Urinary bladder (tissue), 4 donors: ENCODE measurements at places on chromosomes 4 and X. TPM values are rescaled to one million over a fixed set of nuclear protein-coding genes. Genes with fewer than 3 reads are reported as not detected.

TCEAL6 gene
- polyA plus RNA-seq = 0.44 TPM

DNA sequence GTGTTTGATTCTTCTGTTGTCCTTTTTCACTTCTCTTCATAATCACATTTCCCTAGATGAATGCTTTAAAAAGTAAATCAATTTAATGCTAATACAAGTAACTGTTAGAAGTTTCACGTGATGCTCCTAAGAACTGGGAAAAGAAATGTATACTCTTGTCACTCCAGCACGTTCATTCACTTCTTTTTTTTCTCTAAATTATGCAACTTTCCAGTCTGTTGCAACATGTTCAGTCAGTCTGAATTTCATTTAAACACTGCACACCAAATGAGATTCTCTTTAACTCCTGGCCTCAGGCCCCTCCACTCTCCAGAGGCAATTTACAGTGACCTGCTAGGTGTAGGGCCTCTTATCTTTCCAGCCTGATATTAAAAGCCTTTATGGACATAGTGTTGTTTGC lies 321.9 kb downstream of the HS3ST1 start:
- DNase-seq = no peak

DNA sequence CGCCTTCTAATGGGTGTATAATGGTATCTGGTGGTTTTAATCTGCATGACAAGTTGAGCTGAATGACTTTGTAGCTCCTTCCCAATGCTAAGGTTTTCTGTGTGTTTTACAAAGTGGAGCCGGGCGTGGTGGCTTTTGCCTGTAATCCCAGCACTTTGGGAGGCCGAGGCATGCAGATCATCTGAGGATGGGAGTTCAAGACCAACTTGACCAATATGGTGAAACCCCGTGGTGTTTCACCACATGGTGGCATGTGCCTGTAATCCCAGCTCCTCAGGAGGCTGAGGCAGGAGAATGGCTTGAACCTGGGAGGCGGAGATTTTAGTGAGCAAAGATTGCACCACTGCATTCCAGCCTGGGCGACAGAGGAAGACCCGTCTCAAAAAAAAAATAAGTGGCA lies 28.9 kb downstream of the ARFIP1 start:
- DNase-seq = no peak

- DNase-seq = no peak
Measured at GRCh38 chr4:139337612-139338011, 35.3 kb upstream of the NDUFC1 start.

DNA sequence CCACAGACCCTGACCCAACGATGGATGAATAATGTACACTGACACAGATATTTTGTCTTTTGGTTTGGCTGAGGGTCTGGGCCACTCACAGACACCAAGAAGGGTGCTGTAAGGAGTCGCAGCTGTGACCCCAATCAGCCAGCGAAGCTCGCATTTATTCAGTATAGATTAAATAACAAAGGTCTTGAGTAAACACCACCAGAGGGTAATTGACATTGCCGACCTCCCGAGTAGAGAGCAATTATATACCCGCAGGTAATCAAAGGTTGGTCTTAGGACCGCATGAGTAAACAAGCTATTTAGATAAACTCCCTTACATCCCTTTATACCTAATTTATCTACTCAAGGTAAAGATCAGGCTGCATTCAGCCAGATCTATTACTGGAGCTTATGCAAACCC lies 297.1 kb downstream of the ADAM29 start:
- DNase-seq = no peak

GRCh38 chrX:20477219-20477618 lies 210.5 kb upstream of the RPS6KA3 start:
- DNase-seq = no peak
